RPMI7951 (cell line): ENCODE measurements at places on chromosomes 7 and 10. TPM values are rescaled to one million over a fixed set of nuclear protein-coding genes. Genes with fewer than 3 reads are reported as not detected.

ZNF777 gene
- 4.4 and 5.8 TPM in 2 replicates for total RNA-seq

ADAM22 gene
- total RNA-seq = 0.98 and 1.6 TPM in 2 replicates

KCND2 gene
- total RNA-seq = not detected in 2 replicates

GRCh38 chr7:150570556-150571465, 3.6 kb downstream of the GIMAP4 start:
- DNase-seq = no peak

DNA sequence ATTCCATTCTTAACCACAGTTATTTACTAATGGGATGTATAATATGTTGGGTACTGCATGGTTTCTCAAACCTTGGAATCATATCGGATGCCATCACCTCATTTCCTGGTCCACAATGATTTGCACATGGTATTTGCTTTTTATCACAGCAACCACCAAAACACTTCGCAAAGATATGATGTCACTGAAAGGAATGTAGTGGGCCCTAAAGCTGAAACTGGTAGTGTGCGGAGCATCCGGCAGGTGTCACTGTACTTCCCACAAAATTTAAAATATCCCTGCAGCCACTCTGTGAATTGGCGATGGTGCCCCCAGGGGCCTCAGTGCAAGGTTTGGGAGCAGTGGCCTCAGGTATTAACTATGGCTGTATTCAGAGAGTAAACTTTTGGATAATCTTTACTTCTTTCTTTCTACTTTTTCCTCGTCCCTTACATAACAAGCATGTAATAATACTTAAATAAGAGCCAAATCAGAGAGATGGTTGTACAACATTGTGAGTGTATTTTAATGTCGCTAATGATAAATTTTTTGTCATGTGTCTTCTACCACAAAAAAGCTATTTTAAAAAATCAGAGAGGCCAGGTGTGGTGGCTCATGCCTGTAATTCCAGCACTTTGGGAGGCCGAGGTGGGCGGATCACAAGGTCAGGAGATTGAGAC, 66.2 kb downstream of the FAM241B start:
- peak; percentile 86 for DNase-seq

- no peak for DNase-seq
These were observed 119.6 kb downstream of the EMX2 start for GRCh38 chr10:117662126-117662525.

- peak; percentile 76 for DNase-seq
These were observed 8.7 kb upstream of the LIPM start for GRCh38 chr10:88793712-88794299.

PIK3AP1 gene
- total RNA-seq = 0.10 TPM in 1 of 2 replicates, not detected in the other
